ENCODE measurements at places on chromosomes 6 and 20. TPM values are rescaled to one million over a fixed set of nuclear protein-coding genes. Genes with fewer than 3 reads are reported as not detected.
A peak's percentile ranks its signal among the peaks of the same experiment; 100 is the strongest.

LRRC1 gene
- total RNA-seq: 19.2 TPM

APOBEC2 gene
- total RNA-seq: not detected

SCGN gene
- total RNA-seq: not detected

SAPCD1 gene
- total RNA-seq: 3.2 TPM

C20orf202 gene
- total RNA-seq: not detected

RIPOR3 gene
- not detected for total RNA-seq

TNFRSF6B gene
- 34.8 TPM for total RNA-seq

DNA sequence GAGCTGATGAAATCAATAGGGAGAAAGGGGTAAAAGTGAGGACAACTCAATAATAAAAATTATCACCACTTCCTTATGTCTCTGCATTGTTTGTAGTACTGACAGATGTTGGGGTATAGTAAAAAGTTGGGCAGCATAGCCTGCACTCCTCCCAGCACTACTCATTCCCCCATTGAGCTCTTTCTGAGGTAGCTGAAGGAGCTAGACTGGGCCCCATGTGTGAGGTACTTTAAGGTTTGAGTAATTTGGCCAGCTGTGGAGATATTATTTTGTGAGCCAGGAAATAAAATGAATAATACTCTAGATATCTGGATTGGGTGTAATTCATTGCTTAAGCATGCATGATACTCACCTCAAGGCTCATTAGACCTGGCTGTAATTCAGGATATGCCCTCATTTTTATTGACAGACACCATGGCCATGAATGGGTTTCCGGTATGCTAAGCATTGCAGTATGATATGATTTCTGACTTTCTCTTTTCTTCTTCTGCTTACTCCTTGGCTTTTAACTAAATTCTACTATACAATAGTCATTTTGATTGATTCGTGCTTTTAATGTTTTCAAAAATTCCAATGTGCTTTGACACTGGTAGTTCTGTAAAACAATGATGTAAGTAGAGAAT lies 283.9 kb upstream of the RIMS1 start:
- DNase-seq: peak; percentile 86

GRCh38 chr6:109916759-109917158 lies 61.4 kb upstream of the GPR6 start:
- DNase-seq: no peak

DNA sequence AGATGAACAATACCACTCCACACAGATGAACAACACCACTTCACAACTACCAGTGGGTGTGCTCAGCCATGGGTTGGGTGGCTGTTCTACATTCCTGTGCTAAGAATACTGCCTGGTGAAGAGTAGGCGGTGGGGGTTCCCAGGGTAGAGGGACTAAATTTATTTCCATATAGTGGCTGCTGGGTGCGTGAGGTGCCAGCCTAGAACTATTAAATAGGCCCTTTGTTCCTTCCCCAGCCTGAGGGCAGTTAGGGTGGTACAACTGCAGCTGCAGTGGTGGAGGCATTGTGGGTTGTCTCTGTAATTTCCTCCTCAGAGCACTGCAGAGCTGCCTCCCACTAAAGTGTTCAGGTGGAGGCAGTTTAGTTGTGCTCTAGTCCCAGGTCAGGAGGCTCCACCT lies 618.4 kb downstream of the MMUT start:
- peak; percentile 90 for DNase-seq

DNA sequence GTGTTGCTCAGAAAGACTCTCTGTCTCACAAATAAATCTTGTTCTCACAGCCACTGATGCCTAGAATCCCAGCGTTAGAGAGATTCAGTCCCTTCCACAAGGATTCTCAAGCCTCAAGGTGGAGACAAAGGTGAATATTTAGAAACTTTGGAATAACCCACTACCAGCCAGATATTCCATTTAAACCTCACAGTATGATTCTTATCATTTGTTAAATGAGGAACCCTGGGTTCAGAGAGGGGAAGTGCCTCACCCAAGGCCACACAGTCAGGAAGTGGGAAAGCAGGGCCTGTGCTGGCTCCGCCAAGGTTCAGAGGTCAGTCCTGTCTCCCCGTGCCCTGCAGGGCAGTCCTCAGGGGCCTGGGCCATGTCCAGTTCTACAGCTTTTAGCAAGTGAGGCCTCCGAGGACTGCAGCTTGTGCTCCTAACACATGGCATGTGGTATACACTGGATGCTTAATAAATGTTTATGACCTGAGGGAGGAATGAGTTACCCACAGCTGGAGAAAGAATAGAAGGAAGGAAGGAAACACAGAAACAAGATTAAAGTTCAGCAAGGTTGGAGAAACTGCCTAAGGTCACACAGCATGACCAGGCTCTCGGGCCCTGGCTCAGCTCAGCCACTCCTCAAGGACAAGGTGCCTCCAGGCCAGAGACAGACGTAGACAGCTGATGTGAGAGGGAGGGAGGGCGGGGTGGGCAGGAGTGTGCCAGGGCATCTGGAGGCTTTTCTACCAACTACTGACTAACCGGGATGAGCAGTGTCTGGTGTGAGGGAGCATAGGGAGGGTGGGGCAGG lies 3.9 kb upstream of the TGM2 start:
- DNase-seq: peak; percentile 54

- no peak for DNase-seq
These were observed 11.6 kb upstream of the DSE start for GRCh38 chr6:116359131-116359530.

DNA sequence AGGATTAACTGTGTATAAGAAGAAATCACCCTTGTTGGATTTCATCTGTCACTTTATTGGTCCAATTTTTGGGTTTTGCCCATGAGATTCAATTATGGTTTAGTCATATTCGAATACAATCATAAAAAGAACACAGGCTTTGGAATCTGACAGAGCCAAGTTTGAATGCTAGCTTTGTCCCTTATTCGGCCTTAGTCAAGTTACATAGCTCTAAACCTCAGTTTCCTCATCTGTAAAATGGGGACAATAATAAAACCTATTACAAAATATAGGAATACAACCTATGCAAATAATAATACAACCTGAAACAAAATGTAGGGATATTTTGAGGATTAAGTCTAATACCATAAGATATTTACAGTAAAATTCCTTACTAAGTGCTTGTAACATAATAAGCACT lies 57.7 kb downstream of the PRPH2 start:
- DNase-seq: no peak

- DNase-seq: peak; percentile 24
These were observed 172.1 kb downstream of the PRL start for GRCh38 chr6:22124756-22125155.

DNA sequence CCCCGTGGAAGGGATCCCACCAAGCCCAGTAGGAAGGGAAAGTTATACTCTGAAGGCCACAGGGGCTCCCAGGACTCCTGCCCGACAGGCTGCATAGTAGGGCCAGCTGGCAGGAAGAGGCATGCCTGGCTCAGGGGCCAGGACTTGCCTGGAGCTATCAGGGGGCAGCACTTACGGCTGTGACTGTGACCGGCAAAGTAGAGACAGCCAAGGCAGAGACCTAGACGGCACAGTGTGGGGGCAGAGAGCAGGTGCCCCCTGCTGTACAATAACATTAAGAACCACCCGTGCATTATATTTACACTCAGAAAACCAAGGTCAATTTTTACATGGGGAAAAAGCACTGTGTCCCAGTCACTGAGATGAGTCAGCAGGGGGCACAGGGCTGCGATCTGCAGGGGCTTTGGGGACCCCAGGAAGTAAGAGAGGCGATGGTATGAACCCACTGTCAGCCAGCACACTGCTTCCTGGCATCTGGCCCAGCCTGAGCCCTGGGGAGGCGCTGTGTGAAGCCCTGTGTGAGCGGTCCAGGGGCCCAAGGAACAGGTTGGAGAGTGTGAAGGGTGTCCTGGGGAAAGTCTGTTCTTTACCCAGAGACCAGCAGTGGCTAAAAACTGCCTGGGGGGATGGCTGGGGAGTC lies 9.9 kb downstream of the CCDC167 start:
- no peak for DNase-seq

DNA sequence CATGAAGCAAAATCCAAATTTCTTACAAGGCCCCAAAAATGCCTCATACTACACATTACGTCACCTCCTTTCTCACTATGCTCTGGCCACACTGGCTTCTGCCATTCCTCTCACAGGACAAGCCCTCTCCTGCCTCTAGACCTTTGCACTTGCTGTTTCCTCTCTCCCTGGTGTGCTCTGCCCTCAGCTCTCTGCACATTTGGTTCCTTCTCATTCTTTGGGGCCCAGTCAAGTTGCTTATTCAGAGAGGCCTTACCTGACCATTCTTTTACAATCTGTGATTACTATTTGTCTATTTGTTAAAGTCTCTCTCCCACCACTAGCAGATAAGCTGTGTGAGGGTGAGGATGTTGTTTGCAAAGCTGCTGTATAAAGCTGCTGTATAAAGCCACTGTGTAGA lies 15.4 kb upstream of the GSTA4 start:
- DNase-seq: no peak

Data from mammary epithelial cell (primary cell).